ENCODE measurements at places on chromosomes 3 and 15. TPM values are rescaled to one million over a fixed set of nuclear protein-coding genes. Genes with fewer than 3 reads are reported as not detected.

GRCh38 chr15:66165856-66166255, 87.7 kb downstream of the MEGF11 start:
- DNase-seq, result no peak

DNA sequence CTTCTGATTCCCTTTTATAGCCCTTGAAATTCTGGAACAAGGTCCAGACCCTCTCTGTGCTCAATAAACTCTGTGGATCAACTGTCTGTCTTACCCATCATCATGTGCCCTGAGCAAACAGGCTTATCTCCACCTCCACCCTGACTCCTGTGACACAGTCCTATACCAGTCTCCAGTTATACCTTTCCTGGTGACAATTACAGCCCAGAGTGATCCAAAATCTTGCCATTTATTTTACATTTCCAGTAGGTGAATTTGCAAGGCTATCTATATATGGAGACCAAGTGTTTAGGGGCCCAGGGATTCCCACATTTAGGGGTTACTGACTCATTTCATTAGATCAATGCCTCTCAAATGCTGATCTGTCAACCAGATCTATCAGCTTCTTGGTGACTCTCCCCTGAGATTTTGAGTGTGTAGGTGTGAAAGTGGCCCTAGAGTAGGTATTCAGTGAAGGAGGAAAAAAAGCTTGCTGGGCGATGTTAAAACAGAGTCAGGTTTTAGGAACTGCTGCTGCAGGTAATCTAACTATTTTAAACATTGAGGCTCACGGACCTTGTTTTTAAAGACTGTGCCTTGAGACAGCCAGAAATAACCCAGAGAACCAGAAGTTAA, 229.6 kb upstream of the WNT5A start:
- DNase-seq, result no peak

SATB1 gene
- 286 TPM for polyA plus RNA-seq

DNA sequence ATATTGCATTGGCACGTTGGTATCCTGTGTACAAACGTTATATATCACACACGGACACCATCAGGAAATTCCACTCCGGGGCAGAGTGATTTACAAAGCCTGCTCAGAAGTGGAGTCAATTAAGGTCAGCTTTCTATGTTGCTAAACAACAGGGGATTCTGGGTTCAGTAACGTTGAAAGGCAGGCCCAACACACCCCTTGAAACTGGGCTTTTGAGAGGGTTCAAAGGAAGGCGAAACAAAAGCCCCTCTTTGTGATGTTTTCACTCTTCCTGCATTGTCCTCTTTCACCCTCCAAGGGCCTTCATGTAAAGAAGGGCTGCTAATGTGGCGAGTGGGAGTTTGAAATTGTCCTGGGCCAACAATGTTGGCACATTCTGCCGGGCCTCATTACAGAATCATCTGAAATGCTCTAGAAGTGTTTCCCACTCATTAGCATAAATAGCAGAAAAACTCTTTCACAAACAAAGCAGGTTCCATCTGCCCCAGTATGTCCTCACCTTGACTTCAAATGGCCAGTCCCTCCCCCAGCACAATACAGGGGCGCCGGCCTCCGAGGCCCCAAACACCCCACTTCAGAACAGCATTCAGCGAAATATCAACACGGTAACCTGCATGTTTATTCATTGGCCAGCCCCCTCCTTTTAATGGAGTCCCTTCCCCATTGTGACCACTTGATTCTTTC, 76.4 kb downstream of the HES1 start:
- no peak for DNase-seq

SETD5 gene
- polyA plus RNA-seq, result 49.4 TPM

FRMD4B gene
- 0.59 TPM for polyA plus RNA-seq

MYO5C gene
- polyA plus RNA-seq, result 0.22 TPM

DNA sequence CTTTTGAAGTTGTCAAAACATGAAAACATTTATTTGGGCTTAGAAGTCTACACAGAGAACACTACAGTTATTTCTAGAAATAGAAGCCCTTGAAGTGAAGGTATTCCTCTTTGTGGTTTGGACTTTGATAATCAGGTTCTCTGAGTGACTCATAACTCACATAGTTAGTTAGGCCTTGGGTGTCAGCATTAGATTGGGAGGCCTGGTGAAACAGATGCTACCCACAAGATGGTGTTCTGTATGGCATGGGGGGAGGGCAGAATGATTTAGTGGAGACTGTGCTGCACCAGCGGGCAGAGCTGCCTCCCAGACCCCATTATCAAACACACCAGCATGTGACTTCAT, 108.9 kb upstream of the ETV5 start:
- DNase-seq, result no peak

DNA sequence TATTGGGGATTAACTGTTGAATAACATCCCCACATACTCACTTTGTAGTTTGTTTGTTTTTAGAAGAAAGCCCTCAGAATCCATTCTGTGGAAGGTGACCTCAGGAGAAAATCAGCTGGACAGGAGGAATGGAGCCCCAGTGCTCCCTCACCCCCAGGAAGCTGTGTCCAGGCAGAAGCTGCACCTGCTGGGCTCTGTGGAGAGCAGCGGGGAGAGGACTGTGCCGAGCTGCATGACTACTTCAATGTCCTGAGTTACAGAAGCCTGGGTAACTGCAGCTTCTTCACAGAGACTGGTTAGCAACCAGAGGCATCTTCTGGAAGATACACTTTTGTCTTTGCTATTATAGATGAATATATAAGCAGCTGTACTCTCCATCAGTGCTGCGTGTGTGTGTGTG, 14.0 kb downstream of the TIGIT start:
- no peak for DNase-seq

NOX5 gene
- not detected for polyA plus RNA-seq

DNA sequence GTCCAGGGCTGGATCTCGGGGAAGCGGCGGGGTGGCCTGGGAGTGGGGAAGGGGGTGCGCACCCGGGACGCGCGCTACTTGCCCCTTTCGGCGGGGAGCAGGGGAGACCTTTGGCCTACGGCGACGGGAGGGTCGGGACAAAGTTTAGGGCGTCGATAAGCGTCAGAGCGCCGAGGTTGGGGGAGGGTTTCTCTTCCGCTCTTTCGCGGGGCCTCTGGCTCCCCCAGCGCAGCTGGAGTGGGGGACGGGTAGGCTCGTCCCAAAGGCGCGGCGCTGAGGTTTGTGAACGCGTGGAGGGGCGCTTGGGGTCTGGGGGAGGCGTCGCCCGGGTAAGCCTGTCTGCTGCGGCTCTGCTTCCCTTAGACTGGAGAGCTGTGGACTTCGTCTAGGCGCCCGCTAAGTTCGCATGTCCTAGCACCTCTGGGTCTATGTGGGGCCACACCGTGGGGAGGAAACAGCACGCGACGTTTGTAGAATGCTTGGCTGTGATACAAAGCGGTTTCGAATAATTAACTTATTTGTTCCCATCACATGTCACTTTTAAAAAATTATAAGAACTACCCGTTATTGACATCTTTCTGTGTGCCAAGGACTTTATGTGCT, 527 bp downstream of the B2M start:
- peak; percentile 53 for DNase-seq

DNA sequence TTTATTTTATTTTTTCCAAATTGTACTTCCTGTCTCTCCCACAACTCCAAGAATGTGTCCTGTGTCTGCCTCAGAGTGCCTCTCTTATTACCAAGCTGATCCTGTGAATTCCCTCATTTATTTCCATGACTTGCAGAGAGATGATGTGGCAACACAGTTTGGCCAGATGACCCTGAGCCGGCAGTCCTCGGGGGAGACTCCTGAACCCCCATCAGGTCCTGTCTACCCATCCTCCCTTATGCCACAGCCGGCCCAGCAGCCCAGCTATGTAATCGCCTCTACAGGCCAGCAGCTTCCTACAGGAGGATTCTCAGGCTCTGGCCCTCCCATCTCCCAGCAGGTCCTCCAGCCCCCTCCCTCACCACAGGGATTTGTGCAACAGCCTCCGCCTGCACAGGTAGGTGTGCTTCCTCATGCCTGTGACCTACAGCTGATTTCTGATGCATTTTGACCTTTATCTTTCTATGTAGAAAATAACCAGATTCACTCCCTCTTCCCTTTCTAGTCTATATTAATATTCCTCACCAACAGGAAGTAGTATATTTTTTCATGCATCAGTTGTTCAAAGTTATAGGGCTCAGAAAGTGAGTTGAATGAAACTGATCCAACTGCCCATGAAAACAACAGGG, 100.0 kb downstream of the ARPP21 start:
- DNase-seq, result no peak

DNA sequence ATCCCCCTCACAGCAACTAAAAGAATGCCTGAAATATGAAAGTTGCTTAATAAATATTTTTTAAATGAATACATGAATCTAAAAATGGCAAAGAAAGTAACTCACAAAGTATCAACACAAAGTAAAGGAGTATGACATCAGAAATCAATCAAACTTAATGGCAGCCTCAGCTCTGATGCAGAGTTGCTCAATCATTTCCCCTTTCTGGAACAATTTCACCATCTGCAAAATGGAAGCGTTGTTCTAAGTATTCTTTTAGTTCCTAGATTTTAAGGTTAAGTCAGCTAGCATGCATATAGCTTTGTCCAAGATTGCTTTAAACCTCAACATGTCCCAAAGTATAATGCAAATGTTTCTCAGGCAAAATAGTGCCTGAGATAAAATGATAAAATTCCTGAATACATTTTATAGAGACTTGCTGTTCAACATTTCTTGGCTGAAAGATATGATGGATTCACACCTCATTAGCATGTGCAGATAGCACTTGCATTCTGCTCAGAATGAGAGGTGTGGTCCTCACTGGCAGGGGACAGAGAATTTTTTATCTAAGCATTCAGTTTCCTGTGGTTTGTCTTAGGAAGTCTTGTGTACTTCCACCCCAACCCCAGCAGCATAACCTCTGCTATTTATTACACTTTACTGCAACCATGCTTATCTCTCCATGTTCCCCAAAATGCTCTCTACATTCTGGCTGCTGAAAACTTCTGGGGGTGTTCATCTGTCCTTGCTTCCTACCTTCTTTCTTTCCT, 429.3 kb downstream of the GRM7 start:
- no peak for DNase-seq

ITIH4 gene
- polyA plus RNA-seq, result 0.08 TPM

GRCh38 chr3:12840591-12841148, 695 bp downstream of the RPL32 start:
- no peak for DNase-seq

CKMT1A gene
- polyA plus RNA-seq, result not detected

DNA sequence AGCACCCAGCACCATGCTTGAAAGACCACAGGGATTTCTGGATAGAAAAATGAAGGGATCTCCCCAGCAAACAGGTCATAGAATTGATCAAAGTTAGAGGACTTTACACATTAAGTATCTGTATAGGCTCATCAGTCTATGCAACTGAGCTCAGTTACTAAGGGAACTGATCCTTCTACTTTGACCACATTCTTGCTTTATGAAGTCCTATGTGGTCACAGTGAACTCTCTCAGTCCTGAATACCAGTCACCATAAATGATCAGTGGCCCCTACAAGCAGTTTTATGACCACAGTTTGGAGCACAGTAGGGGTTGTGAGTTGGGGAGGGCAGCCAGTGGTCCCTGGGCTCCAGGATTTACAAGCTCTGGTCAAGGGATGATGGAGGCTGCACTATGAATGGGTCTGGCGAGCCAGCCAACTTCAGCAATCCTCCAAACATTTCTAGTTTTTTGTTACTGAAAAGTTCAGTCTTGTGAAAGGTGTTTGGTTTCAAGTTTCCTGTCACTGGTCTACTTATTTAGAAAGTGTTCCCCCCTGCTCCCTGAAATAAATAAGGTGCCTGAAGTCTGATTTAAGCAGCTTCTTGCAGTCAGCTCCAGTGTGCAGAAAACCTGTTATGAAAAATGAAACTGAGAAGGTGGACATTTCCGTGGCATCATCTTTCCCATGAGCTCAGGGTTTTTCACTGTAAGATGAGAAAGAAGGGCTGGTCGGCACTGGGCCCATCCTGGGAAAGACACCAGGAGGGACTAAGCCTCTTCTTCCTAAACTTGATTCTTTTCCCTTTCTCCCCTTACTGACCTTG, 75.5 kb downstream of the DAPK2 start:
- DNase-seq, result no peak

Data from naive thymus-derived CD4-positive, alpha-beta T cell (primary cell).